Frontal cortex (tissue), 4 donors: ENCODE measurements at places on chromosomes 6 and 20.

DNA sequence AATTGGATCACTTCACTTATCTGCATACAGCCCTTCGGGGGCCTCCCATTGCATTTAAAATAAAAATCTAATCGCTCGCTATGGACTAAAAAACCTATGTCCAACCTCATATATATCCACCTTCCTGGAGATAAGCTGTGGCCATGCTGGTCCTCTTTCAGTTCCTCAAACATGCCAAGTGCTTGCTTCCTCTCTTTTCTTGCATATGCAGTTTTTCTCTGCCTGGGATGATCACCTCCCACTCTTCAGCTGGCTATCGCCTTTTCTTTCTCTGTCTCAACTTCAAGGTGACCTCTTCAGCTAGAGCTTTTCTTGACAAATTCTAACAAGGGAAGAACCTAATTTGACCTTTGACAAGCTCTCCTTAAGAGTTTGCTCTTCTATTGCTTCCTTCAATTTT lies 5.6 kb upstream of the TFB1M start:
- DNase-seq: no peak

GRCh38 chr6:45044086-45044485 lies 284.0 kb upstream of the RUNX2 start:
- no peak for DNase-seq

GRCh38 chr20:47576516-47577033 lies 74.9 kb downstream of the NCOA3 start:
- peak; percentile 37 for DNase-seq

DNA sequence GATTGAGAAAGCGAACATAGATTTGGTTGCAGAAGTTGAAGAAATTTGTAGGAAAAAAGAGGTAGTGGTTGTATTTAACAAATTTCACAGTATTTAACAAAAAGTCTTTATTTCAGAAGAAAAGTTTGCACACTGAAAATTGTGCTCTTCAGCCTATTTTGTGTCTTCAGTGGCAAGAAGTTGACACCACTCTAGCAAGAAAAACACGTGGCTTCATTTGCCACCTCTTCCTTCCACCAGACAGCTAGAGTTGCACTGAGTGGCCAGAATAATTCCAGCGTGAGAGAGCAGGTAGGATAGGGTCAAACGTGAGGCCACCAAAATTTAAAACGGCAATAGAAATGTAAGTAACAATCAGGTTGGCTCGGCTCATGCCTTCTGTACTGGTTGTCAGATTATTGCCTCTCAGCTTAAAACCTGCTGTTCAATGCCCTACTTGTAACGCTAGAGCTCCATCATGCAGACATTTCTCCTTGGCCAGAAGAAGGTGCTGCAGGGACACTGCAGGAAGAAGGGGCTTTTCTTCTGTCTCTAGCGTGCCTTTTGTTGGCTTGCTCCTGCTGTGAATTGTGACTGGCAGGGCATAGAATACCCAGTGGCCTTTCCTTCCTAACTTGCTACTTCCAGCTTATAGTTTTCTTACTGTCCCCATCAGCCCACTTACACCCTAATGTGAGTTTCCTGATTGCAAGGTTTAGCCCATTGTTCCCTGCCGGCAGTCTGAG lies 12.1 kb downstream of the TRAPPC3L start:
- DNase-seq: no peak

GRCh38 chr6:156689656-156690055 lies 87.5 kb upstream of the ARID1B start:
- DNase-seq: no peak

DNA sequence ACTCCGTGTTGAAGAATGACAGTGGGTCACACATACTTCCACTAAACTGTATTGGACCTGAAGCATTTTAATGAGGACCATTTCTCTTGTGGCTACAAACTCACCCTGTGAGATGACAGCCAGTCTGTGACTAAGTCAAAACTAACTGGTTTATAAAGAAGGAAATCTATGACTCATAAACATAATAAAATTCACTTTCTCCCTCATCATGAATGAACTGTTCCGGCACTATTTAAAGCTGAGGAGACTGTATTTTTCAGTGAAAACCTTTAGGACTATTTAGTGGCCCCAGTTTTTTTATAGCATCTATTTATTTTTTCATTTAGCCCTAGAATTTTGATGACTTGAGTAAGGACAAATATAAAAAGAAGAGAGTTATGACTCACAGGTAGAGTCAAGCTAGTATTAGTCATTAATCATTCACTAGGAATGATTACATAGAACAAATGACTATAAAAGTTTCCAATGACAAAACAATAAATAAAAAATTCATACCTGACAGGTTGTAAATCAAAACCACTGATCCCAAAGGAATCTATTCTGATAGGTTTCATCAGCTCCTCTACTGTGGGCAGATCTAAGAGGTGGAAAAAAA lies 34.2 kb downstream of the CEP162 start:
- DNase-seq: no peak
